ENCODE measurements at places on chromosomes 5 and 9. TPM values are rescaled to one million over a fixed set of nuclear protein-coding genes. Genes with fewer than 3 reads are reported as not detected.

DNA sequence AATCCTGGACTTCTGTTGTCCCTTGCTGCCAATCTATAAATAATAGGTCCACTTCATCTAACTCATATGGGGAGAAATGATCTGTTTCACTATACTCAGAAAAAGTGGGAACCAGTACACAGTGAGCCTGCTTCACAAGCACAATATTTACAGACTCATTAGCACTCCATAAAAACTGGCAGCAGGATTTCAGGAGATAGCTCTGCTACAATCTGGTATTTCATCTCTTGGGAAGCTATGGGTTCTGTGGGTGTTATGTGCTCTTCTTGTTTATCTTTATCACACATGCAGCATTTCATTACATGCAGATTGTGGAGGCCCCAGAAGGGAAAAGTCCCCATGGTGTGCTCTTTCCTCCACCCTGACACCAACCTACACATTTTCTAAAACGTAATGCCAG is 33.2 kb downstream of the UGT3A2 start:
- DNase-seq: no peak

- no peak for DNase-seq
Measured at GRCh38 chr5:133799571-133800237, 168.7 kb downstream of the C5orf15 start.

DNA sequence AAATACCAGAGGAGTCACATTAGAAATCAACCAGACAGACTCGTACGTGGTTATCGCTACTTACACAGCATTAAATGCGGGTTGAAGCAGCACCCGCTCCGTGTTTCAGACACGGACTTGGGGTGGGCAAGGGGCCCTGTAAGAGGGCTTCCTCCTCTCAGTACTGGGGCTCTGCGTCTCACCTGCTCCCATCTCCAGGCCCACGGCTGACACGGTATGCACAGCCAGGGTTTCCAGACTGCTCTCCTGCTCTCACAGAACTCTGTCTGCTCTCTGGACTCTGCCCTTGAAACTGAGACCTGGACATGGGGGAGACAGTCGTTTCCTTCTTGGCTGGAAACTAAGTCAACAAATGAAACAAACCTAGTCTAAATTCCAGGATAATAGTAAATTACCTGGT is 24.7 kb upstream of the RASGEF1C start:
- no peak for DNase-seq

- no peak for DNase-seq
Measured at GRCh38 chr5:172575816-172576545, 65.1 kb upstream of the NEURL1B start.

DNA sequence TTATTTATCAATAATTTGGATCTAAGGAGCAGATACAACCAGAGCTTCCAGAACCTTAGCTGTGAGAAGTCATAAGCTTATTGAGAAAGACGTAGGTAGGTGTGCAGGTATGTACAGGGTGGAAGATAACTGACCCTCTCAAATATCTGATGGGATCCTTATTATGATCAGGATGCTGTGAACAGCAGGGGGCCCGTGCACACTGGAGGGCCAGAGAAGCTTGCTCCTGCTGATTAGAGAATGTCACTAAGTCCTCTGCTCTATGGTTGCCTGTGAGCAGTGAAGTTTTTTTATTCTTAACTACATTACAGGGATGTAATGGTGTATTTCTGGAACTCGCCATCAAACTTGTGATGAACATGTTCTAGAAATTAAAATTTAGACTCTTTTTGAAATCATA is 108.9 kb upstream of the POU5F2 start:
- no peak for DNase-seq

- DNase-seq: no peak
Measured at GRCh38 chr5:135011355-135012032, 22.5 kb downstream of the PITX1 start.

DNA sequence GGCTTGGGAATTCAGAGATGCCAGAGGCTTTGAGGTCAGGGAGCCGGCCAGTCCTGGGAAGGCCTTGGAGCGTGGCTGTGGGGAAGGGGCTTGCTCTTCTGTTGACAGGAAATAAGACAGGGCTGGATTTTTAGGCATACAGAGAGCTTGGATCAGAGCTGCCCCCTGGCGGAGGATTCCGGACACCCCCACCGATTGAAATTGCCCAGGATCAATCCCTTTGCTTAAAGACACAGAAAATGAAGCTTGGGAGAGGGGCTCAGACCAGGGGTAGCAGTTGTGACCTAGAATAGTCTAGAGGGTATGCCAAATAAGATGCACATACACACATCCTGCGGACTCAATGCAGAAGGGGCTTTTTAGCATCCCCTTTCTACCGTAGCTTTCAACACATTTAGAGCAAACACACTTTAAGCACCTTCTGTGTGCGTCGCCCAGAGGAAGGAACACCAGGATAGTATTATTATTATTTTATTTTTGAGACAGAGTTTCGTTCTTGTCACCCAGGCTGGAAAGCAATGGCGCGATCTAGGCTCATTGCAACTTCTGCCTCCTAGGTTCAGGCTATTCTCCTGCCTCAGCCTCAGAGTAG is 1.7 kb upstream of the NTMT1 start:
- peak; percentile 46 for DNase-seq

DNA sequence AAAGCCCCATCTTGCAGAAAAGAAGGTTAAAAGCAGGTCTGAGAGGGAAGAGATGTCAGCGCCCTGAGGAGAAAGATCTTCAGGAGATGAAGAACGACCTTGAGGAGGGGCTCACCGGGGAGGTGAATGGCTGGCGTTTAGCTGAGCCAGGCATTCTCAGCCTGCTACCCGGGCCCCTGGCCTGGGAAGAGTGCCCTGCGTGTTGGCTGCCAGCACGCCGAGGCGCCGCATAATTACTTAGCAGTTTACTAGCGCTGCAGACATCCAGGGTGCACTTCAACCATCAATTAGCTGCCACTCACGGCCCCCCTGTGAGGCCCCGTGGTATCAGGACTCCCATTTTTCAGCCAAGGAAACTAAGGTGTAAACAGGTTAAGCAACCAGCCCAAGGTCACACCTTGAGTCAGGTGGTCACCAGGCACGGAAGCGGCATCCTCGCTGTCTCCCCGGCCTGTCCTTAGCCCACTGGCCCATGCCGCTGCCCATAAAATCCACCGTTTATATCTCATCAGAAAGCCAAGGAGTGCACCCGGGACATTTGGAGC is 551.9 kb downstream of the BNC2 start:
- DNase-seq: no peak

DNA sequence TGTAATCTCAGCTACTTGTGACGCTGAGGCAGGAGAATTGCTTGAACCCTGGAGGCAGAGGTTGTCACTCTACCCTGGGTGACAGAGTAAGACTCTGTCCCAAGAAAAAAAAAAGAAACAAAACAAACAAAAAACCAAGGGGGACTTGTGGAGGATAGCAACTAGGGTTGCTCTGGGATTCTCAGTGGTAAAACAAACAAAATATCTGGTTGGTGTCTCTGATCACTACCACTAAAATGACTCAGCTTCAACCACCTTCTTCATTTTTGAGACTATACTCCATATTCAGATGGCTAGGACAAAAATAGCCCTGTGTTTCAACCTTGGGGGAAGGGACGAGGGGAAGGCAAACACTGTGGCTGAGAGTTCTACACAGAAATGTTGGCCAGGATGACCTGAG is 110.3 kb downstream of the ARRDC3 start:
- DNase-seq: peak; percentile 81

DNA sequence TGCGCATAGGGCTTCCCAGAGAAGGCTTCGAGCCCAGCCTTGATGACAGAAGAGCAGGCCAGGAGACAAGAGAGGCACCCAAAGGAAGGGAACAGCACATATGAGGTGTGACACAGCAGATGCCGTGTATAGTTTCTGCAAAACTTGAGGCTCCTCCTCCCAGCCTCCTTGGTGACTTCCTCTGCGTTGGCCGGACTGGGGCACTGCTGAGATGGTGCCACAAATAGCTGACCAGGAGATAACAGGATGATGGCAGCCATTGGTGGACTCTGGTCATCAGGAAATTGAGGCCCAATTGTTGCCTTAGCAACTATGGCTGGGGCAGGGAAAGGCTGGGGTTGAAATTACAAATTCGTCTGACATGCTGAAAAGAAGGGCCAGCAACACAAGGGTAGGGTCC is 4.8 kb upstream of the ZNF79 start:
- DNase-seq: no peak

DNA sequence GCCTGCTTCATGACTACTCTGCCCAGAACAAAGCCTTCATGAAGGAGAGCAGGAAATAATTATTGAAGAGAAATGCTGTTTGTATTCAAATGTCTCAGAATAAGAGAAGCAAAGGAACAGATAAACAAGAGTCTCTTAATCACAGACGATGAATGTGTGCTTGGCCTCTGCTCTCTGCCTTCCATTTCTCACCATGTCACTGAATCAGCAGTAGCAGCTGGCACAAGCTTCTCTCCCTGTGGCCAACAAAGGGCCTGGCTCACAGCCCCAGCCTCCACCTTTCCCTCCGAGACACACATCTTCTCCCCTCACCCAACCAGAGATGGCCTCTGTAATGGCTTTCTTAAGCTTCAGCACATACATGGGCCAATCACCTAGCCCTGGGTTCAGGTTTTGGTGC is 128.1 kb upstream of the SLIT3 start:
- DNase-seq: peak; percentile 42

DNA sequence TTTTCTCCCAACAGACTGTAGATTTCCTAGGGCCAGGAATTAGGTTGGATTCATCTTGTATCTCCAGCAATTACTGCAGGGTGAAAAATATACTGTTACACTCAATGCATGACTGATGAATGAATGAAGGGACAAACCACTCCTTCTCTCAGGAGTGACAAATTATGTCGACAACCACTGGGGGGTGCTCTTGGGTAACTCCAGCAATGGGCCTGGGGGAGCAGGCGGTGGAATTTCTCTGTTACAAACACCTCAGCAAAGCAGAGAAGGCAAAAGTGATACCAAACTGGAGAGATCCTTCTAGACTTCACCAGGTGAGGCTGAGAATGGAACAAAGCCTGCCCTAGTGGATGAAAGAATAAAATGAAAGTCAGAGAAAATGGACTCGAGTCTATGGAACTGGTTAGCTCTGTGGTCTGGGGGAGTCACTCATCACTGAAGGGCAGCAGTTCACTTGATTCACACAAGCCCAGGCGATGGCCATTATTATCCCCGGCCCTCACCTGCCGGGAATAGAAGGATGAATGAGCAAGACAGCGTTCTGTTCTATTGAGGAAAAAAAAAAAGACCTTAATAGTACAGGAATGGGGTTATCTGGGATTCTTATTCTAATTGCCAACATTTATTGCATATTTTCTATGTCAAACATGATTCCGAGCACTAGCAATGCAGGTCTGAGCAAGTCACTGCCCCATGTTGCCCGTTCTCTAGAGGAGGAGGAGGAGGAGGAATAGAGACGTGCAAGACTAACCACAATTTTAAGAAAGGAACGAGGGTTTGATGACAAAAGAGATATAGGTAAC is 341.1 kb downstream of the ASTN2 start:
- DNase-seq: no peak

- no peak for DNase-seq
Measured at GRCh38 chr5:58753446-58753845, 170.6 kb downstream of the RAB3C start.

GRCh38 chr9:136095070-136096058 is at the start of gene NACC2:
NACC2 (minus strand) TSS chr9:136095289; CDS start chr9:136050521, 44,768 bp downstream.
- peak; percentile 66 for DNase-seq

DNA sequence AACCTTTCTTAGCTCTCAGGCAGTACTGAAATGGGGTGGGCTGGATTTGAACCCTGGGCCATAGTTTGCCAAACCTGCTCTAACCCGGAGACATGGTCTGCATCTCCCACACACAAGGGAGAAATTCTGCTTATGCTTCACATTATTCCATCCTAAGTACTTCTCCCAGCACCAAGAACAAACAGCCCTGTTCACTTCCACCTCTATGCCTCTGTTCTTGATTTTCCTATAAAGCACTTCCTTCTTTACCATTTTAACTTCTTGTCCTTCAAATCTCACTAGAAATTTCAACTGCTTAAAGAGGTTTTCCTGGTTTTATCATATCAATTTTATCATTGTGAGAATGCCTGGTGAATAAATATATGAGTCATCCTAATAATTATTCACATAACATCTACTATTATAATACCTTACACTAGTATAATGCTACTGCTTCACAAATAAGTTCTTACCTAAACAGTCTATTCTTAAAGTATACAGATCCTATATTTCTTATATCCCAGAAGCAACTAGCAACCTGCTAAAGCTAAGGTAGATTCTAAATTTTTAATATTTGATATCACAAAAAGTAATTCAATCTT is 12.7 kb downstream of the FEM1C start:
- DNase-seq: no peak

The GPR151 gene
- total RNA-seq: not detected

The OLFML2A gene
- 43.6 TPM for total RNA-seq

The TMEM232 gene
- 0.24 TPM for total RNA-seq

The CLIC3 gene
- 1.7 TPM for total RNA-seq

The TICAM2 gene
- total RNA-seq: 6.4 TPM

The PCDHB5 gene
- 0.60 TPM for total RNA-seq

The OR1J1 gene
- not detected for total RNA-seq

The PRDM9 gene
- total RNA-seq: not detected

The DIAPH1 gene
- total RNA-seq: 29.1 TPM

The IL9 gene
- total RNA-seq: not detected

All from RPMI7951 (cell line).